ENCODE measurements at places on chromosomes 12 and 14.
A peak's percentile ranks its signal among the peaks of the same experiment; 100 is the strongest.

DNA sequence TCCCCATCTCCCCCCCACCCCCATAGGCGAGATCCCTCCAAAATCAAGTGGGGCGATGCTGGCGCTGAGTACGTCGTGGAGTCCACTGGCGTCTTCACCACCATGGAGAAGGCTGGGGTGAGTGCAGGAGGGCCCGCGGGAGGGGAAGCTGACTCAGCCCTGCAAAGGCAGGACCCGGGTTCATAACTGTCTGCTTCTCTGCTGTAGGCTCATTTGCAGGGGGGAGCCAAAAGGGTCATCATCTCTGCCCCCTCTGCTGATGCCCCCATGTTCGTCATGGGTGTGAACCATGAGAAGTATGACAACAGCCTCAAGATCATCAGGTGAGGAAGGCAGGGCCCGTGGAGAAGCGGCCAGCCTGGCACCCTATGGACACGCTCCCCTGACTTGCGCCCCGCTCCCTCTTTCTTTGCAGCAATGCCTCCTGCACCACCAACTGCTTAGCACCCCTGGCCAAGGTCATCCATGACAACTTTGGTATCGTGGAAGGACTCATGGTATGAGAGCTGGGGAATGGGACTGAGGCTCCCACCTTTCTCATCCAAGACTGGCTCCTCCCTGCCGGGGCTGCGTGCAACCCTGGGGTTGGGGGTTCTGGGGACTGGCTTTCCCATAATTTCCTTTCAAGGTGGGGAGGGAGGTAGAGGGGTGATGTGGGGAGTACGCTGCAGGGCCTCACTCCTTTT is 2.7 kb downstream of the GAPDH start:
- no peak for DNase-seq

- DNase-seq = no peak
Measured at GRCh38 chr14:77242752-77243151, 28.3 kb downstream of the NGB start.

GRCh38 chr12:77594366-77594765 is 236.3 kb upstream of the NAV3 start:
- DNase-seq = no peak

DNA sequence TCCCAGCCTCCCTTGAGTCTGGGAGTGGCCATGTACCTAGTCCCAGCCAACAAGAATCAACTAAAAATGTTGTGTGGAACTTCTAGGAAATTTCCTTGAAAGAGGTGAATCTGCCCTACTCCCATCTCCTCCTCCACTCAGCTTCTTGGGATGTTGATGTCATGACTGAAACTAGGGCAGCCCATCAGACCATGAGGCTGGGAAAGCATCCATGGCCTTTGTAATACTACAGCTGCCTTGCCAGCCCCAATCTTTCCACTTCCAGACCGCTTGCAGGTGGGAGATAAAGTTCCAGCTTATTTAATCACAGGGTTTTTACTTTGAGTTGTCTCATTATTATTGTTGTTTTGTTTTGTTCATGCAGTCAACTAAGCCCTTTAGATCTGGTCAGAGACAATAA is 170.3 kb upstream of the LMNTD1 start:
- no peak for DNase-seq

- no peak for DNase-seq
Measured at GRCh38 chr12:49843411-49843810, 505 bp upstream of the BCDIN3D start.

- peak; percentile 81 for DNase-seq
Measured at GRCh38 chr14:103141117-103141796, 18.0 kb downstream of the TNFAIP2 start.

GRCh38 chr12:123839826-123840225 is 77.7 kb downstream of the DNAH10 start:
- DNase-seq = no peak

DNA sequence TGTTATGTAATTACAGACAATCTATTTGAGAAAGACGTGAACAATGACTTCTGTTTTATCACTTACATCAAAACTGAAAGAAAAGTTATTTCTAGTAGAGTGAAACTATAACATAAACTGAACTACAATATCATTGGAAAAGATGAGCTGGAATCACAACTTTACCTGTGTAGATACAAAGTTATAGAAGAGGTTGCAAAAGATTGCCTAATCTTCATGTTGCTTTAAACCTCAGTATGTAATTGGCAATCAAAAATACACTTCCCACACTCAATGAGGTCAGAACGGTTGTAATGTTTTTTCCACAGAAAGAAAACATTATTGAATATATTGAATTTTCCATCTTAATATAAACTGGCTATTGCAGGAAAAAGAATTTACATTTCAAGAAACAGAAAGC is 37.7 kb upstream of the GXYLT1 start:
- no peak for DNase-seq

- DNase-seq = peak; percentile 97
Measured at GRCh38 chr12:6764011-6764828, 1.9 kb upstream of the PTMS start.

DNA sequence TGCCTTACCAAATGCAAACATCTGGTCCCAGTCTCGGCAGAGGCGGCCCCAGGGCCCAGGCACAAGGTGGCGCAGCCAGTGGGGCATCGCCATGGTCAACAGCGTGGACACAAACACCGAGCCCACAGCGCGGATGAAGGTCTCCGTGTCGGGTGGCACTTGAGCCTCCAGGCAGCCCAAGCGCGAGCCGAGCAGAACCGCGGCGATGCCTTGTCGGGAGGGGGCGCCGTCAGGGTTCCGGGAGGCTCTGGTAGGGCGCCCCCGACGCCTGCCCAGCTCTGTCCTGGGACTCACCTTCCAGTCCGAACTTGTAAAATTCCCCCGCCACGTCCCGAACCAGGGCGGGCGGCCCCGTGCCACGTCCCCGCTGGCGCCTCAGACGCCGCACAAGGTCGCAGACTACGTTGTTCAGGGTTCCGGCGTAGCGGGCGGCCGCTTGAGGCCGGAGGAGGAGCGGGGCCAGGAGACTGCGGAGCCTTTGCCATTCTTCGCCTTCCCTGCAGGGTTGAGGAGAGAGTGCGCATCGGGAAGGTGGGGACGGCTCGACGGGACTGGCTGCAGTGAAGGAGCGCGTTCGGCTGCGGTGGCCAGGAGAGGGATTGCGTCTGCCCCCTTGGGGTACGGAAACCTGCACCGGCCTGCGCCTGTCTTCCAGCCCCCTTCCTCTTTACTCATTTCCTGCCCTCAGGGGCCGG is 1.7 kb downstream of the CYP27B1 start:
- peak; percentile 72 for DNase-seq

DNA sequence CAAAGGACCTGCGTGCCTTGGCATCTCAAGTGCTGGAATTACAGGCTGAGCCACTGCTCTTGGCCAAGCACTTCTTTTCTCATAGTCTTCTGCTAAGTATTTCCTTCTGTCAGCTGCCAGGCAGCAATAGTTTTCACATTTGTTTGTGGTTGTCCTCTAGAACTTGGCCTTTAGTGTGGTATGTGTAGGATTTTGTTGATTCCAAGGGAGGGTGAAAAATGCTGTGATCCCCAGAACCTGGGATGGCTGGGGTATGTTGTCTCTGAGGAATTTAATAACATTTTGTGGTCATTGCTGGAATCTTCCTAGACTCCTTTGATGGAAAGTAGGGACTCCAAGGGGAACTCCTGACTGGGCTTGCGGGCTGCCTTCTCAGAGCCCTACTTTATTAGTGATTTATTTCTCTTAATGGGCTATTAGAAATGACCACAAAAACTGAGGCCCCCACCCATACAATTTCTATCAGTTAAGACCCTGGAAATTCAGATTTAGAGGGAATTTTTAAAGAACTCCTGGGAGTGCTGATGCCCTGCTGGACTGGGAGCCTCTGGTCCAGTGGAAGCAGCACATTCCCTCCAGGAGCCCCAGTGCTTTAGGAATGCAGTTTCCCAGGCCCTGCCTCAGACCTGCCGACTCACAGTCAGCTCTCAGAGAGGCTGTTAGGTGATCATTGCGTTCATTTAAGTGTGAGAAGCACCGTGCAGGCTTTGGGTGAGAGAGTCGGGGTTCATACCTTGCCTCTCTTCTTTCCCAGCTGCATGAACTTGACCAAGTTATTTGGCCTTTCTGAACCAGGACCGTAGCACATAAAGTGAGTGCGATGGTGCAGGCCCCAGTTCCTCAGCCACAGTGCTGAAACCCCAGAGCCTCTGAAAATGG is 22.7 kb downstream of the TRAF3 start:
- DNase-seq = no peak

DNA sequence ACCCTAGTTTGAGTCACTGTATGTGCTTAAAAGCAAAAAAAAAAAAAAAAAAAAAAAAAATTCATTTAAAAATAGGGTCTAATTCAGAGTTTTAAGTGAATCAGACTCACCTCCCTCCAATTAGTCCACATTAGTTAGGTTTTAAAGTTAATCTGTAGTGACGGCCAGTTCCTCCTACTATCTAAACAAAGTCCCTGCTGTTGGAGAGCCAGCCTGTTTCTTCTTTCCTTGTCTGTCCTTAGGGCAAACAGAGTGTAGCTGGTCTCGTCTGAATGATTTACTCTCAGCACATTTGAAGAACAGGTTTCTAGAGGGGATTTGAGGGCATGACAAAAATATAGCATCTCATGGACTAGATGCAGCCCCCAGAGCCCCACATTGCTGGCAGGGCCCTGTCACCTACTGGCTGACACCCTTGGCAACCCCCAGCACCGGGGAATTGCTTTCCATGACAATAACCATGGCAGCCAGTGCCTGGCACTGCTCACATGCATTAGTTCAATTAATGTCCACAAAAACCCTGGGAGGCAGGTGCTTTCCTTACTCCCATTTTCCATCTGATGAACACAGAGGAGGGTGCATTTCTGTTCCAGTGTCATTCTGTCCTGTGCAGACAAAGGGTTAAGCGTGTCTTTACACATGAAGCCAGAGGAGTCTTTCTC is 138.3 kb downstream of the PLXNC1 start:
- DNase-seq = no peak

DNA sequence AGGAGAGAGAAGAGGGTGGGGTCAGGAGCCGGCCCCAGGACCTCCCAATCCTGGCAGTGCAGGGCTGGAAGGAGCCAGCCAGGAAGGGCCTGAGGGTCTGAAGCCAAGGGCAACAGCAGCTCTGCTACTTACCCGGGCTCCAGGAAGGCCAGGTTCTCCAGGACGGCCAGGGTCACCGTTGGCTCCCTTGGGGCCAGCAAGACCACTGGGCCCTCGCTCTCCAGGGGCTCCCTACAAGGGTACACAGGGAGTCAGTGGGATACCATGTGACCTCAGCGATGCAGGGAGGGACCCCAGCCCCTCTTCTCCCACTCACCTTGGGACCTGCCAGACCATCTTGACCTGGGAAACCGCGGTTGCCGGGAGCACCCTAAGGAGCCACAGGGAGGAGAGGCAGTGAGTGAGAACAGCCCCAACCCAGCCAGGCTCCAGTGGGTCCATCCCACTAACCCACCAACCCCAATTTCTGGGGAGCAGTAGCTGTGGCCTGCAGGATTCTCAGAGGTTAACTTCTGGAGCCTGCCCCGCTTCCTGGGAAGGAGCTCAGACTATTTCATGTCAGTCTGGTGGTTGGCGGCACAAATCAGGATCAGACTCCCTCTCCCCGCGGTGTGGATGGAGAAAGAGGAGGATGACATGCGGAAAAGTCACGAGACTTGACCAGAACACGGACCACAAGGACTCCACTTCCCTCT is 18.5 kb downstream of the COL2A1 start:
- DNase-seq = no peak

DNA sequence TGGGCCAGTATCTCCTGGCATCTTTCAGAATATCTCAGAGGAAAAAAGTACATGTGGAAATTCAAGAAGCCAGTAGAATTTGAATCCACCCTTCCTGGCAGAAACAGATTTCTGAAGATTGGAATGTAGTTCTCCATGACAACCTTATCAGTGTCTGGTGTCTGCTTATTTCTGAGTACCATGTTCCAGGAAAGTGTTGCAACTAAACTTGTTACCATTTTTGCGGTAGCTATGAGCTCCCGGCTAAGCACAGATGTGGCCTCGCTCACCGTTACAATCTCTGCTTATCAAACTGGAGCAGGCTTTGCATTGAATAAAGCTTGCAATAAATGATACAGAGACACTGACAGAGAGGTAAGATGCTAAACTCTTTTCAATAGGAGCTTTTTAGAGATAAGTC is 13.0 kb upstream of the ITPR2 start:
- no peak for DNase-seq

- no peak for DNase-seq
Measured at GRCh38 chr14:60964904-60965303, 16.0 kb downstream of the TRMT5 start.

DNA sequence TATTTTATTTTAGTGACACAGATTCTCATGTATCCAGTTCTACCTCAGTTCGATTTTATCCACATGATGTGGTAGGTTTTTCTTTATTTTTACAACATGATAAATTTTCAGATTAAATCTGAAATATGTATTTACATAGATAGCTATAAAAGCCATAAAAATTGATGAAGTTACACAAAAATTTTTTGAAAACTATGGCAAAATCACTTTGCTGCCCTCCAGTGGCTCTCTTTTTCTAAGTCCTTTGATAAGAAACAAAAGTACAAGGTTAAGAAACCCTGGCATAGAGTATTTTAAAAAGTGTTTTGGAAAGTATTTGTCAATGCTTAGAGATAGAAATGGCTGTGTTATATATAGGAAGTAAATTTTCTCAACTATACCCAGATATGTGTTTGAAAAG is 104.2 kb downstream of the PCNX1 start:
- DNase-seq = no peak

DNA sequence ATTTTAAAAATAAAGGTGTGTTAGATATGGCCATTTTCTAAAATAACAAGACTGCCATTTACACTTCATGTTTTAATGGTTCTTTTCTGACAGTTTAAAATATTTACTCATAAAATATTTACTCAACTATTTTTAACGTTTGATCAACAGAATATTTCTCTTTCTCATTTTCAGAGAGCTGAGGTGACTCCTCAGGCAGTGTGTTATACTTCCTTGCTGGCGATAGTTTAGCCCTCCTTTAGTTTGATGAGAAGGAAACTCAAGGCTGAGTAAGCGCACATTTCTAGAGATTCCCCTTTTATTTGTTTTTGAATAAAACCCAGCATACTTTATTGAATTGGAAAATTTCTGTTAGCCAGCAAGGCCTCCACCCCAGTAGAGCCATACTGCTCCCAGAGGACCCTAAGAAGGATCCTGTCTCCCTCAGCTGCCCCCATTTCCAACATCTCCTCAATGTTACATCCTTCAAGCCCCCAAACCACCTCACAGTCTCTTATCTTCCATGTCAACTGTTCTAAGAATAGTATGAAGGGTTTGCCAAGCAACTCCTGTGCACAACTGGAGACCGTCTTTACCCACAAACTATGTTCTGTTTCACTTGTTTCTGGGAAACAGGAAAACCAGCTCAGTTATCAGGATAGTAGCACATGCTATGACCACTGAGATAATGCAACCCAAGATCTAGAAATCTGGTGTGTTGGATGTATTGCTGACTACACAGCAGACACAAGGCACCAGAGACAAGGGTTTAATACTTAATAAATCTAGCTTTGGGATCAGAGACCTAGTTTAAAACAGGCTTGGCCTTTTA is 129.5 kb downstream of the STXBP6 start:
- no peak for DNase-seq

Data from GM13976 (cell line).